CD8-positive, alpha-beta T cell (primary cell): ENCODE measurements at places on chromosomes 5 and 9.
A peak's percentile ranks its signal among the peaks of the same experiment; 100 is the strongest.

DNA sequence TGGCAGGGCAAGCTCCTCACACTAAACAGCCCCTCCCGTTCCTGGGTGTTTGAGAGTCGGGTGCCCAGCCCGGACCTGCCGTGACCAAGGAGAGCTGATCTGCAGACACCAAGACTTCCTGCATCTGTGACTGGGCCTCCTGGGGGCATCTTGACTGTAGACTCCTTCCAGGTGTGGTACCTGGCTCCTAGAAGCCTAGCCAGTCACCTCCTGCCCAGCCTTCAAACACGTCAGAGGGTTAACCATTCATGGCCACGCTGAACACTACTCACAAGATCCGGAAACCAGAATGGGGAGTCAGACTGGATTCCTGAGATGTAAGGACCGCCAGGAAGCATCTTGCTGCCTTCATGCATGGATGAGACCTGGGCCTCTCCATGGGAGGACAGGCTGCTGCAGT lies 3.7 kb upstream of the LCN2 start:
- no peak for DNase-seq

GRCh38 chr5:154761046-154761736 lies 6.0 kb downstream of the LARP1 start:
- DNase-seq = peak; percentile 59

- no peak for DNase-seq
Measured at GRCh38 chr9:19965336-19965735, 176.5 kb upstream of the SLC24A2 start.

DNA sequence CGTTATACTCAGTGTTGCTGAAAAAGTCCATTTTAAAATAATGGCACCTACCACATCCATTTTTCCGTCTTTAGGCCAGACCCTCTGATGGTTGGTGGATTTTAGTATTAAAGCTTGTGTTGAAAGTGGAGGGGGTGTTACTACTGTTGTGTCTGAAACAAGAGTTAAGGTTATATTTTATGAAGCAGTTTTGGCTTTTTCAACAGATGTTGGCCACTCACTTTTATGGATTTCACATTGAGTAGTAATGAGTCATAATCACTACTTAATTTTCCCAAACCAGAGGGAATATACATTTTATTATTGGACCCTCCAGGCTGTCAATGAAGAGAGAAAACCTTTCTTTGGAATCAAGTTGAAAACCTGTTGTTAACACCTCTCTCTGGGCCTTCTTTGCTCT lies 88.0 kb downstream of the TRIO start:
- no peak for DNase-seq

- no peak for DNase-seq
Measured at GRCh38 chr5:32027717-32028458, 146.2 kb downstream of the GOLPH3 start.

DNA sequence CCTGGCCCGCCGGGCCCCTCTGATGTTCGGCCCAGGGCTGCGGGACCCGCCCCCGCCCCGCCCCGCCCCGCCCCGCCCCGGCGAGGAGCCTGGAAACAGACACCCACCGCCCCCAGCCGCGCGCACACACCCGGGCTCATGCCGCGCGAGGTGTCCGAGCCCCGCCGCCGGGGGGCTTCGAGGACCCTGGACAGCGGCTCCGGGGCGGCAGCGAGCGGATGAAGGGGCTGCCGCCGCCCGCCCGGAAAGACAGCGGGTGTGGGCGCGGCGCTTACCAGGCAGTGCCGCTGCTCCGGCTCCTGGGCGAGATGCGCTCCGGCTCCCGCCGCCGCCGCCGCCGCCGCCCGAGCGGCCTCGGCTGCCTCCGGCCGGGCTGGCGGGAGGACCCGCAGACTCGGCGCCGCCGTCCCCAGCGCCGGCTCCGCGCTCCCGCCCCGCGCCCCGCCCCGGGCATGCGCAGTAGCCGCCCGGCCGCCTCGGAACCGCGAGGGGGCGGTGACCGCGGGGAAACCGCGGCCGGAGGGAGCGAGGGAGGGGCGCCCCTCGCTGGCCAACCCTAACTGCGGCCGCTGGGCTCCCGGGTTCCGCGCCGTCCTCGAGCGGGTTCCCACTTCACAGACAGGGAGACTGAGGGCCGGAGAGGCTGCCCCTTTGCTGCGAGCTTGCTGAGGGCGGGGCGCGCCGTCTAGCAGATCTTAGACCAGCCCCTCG lies at the start of gene GPRIN1:
Gene GPRIN1, minus strand, starts transcription at position 433 of the 711 bp plus-strand sequence. CDS start 10,322 bp downstream, outside the sequence.
- DNase-seq = peak; percentile 66
